Lung microvascular endothelial cell (primary cell): ENCODE measurements at places on chromosomes 5 and 9.

- no peak for DNase-seq
These were observed 141.8 kb downstream of the C9orf50 start for GRCh38 chr9:129478961-129479630.

GRCh38 chr9:5587024-5587423, 41.9 kb upstream of the RIC1 start:
- no peak for DNase-seq

DNA sequence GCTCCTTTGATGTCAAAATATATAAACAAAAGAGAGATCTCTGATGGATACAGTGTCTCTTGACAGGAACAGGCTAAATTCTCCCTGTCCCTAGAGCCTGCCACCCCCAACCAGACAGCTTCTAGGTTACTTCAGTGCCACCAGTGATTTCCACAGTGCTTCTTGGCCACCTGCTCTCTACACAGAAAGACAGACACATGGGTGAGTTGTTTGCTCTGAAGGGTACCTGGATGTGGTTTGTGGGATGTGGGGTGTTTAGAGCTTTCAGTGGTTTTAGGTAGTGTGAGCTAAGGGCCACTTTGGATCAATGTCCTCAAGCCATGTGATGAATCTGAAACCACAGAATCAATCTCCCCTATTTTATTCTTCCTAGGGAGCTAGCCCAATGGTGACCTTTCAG, 125.4 kb downstream of the ANKRD18B start:
- DNase-seq: no peak

GRCh38 chr9:133783331-133783731, 45.2 kb upstream of the SARDH start:
- DNase-seq: no peak

- no peak for DNase-seq
These were observed 32.9 kb downstream of the NDUFS6 start for GRCh38 chr5:1834022-1834551.

GRCh38 chr5:35822511-35822910, 34.2 kb upstream of the IL7R start:
- DNase-seq: no peak

DNA sequence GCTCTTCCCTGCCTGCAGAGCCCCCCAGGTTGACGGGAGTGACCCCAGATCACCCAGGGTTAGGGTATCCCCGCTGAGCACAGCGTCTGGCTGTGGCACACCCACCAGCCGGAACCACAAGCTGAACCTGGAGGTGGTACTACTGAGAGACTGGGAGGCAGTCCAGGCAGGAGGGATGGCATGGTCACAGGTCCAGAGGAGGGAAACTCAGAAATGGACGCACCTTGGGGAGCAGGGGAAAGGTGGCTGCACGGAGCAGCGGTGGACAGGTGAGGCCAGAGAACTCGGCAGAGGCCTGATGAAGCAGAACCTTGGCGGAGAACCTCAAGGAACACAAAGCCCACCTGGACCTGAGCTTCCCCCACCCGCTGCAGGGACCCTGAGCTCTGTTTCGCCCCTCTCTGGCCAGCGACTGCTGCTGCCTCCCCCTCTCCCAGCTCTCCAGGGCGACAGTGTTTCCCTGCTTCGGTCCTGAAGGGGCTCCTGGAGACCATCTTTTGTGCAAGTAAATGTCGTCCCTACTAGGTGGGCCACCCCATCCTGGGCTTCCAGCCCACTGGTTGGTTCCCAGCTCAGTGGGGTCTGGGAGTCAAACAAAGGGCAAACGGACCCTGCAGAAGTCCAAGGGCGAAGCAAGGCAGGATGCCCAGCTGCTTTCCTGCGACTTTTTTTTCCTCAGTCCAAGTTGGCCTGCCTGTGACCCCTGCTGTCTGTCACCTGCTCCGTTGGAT, 845 bp downstream of the ADGRD2 start:
- DNase-seq: no peak

GRCh38 chr9:106800701-106801270, 62.2 kb upstream of the ZNF462 start:
- DNase-seq: no peak

DNA sequence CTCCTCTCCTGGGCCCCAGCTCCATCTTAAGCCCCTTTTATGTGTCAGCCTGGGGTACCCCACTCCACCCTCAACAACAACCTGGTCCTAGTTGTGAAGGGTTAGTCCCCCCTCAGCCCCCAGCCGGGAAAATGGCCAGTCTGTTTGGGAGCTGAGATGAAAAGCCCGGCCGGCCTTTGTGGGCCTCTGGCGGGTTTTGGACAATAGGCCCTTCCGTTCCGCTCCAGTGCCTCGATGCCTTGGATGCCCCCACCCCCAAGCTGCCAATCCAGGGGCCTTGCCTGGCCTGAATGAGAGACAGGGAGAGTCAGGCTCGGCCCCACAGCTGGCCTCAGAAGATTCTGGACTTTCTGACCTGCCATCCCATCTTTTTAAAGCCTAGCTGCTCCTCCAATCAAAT, 9.2 kb downstream of the CNTFR start:
- no peak for DNase-seq

DNA sequence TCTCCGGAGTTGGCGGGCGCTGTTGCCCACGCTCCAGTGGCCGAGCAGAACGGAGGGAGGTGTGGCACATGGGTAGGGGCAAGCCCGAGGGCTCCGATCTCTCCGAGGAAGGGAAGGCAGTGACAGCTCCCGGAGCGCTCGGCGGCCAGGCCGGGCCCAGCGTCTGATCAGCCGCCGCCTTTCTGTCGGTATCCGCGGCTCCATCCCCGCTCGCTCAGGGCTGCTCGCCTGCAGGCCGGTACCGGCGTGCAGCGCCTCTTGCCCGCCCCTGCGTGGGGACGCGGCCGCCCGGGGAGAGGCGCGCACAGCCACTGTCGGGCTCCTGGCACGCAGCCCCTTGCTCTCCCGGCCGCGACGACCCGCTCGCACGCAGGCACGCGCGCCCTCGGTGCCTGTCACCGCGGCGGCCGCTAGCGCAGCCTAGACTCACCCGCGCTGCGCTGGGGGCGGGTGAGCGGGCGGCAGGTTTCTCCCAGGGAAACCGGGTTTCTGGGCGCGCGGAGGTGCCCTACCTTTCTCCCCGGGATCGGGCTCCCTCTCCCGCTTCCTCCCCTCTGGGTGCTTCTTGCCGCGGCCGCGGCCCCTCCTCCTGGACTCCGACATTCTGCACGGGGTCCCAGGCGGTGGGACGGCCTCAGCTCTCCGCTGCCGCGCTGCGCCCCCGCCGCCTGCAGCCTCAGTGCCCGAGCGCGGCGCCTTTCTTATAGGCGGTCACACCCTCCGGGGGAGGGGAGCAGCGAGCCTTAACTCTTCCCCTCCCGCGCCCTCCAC, 108.4 kb downstream of the PSD2 start:
- peak; percentile 30 for DNase-seq

DNA sequence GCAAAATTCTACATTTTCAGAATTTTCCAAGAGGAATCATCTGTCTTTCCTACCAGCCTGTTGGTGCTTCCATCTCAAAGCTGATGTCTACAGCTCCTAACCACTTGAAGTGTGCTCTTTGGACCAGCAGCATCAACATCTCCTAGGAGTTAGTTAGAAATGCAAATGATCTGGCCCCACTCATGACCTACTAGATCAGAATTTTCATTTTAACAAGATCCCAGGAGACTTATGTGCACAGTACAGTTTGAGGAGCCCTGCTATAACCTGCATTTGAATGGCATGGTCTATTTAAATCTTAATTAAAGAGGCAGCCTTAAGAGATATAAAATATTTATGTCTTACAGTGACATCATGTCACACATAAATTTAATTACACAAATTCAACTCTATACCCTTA, 33.8 kb downstream of the ITK start:
- DNase-seq: no peak

GRCh38 chr9:82161876-82162275, 173.3 kb downstream of the SPATA31D1 start:
- DNase-seq: no peak

DNA sequence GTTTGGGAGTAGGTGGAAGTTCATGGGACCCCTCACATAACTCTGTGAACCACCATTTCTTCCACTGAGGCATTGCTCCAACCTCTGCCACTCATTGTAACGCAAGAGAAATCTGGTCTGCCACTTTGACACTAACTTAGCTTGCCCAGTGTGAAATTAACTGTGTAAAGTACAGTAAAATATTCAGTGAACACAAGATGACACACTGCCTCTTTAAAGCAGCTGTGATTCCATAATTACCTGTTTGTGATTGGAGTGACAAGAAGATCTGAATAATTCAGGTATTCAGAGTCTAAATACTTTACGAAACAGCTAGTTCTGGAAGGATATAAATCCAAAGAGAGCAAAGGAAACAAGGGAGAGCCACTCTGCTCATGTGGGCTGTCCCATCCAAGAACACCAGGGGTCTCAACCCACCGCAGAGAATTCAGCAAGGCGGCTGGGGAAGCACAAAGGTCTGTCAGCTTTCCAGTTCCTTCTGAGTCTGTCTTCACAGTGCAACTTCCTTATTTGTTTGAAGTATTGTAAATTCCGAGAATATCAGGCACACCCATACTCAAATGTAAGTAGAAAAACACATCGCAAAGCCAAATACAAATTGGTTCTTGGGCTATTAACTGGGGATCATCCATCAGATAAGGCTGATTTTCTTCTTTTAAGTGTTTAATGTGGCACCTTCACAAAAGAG, 86.9 kb downstream of the GNAQ start:
- DNase-seq: no peak

DNA sequence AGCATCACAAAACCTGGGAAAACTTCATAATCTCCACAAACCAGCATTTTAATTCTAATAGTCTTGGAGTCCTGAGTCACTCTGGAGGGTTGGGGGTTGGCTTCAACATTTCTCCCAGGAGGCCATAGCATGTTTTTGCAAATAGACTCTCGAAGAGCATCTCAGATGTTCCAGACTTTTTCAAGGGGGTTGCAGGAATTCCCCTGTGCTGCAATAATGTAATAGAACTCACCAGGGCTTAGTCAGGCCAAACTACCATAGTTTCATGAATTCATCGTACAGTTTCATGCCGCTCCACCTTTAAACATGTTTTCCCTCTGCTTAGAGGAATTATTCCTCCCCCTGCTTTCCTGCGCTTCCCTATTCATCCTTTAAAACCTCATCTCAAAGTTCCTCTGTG, 499.5 kb upstream of the KLF4 start:
- DNase-seq: no peak

DNA sequence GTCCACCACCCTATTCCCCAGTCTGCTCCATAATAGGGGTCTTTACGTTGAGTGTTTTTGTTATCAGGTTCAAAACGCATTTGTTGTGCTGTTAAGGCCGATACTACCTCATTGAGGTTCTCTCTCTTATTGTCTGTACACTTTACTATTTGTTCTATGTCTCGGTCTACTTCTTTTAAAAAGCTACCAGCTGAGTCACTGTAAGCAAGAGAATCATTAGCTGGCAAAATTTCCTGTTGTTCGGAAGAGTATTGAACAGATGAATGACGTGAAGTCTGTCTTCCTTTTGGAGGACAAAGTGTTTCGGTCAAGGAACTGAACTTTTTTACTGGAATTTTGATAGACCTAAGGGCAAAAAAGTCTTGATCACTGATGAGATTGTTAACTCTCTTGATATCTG, 10.3 kb downstream of the LYSMD3 start:
- peak; percentile 70 for DNase-seq

DNA sequence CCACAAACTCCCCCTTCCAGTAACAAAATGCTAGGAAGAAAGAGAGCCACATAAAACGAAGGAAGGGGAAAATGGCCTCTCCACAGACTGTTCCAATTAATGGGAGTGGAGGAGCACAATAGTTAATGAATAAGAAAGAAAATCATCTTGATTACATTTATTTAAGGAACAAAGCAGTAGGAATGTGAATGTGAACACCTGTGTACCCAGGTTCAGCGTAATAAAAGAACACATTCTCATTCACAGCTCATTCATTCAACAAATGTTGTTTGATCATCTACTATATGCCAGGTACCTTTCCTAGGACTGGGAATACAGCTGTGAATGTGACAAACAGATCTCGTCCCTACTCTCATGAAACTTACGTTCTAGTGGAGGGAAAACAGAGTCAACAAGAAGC, 35.7 kb downstream of the SIL1 start:
- no peak for DNase-seq

GRCh38 chr5:1169211-1170115, 31.9 kb upstream of the SLC6A19 start:
- no peak for DNase-seq

DNA sequence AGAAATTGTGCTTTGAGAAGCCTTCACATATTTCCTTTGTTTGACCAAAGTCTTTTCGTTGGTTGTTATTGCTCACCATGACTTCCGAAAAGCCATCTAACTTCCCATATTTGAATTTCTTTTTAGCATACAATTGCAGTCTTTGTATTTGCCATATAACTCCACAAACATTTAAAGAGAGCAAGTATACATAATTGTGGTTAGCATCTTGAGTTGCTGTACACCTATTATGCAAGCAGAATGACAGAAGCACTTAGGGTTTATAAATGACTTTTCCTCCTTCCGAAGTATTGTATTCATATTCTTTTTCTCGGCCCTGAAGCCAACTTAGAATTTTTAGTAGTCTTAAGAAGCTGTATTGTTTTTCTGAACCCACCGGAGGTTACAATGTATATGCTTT, 250.4 kb downstream of the RFK start:
- DNase-seq: no peak

GRCh38 chr5:151284392-151284967, 19.1 kb downstream of the SLC36A3 start:
- DNase-seq: no peak

DNA sequence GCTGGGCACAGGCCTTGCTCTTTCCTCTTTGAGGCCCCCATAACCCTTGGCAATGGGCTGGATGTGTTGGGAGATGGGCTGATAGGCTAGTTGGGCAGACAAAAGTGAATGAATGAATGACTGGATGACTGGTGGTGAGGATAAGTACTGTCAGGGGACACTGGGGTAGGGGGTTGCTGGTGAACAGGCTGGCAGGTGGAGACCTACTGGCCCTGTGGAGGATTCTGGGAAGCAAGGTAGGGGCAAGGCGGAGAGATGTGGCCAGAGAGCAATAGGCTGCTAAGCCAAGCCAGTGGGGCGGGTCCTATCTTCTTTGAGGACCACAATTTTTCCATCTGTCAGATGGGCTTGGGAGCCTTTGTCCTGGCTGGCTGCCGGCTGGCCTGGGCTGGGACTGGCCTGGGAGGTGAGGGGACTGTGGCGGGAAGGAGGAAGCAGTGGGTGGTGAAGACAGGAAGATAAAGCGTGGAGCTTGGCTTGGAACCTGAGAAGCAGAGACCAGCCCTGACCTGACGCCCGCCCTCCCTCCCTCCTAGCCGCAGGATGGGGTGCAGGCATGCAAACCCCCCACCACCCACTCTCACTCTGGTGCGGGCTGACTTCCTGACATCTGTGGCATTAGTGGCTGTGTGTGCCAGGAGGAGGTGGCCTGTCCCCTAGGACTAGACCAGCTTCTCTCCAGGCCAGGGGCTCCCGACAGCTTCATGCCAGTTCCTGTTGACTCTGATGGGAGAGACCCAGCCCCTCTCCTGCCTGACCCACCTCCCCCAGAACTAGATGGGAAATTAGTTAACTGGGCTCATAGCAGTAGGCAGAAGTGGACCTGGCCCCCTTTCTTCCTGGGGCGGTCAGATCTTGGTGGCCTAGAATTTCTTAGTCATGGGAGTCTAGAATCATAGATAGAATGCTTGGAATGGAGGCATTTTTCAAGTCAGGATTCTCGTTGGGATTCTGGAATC, 9.5 kb downstream of the CXXC5 start:
- no peak for DNase-seq

GRCh38 chr9:132077881-132078698, 1.6 kb downstream of the MED27 start:
- DNase-seq: no peak
